ENCODE measurements at places on chromosomes 1 and 21.

DNA sequence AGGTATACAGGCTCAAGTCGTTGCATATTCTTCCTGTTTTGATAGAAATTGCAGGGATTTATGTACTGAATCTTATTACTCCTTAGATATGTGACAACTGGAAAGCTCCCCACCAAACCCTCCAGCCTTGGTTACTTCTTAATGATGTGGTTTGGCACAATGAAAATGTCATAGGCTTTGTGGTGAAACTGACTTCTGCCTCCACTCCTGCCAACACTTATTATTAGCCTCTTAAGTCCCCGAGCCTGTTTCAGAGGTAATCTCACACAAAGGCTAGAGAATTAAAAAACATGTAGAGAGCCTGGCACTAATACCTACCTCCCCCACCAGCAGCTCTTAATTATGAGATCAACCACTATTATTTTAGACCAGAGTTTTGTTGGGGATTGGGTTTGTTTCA is 4.2 kb downstream of the COX20 start:
- no peak for DNase-seq

DNA sequence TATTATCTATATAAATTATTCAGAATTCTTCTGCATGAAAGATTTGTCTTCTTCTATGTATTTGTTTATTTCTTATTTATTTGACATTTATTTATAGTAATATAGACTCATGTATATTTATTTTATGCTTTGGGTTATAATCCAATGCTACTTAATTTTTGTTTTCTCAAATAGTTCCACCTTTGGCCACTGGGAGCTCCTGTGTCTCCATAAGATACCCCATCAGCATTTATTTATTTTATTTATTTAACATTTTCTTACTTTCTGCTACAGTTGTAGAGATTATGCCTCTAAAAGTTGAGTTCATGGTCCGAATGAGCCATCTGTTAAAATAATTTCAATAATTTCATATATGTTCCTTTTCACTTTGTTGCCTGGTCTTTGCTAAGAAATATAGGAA is 289.4 kb downstream of the ADGRL2 start:
- DNase-seq: no peak

DNA sequence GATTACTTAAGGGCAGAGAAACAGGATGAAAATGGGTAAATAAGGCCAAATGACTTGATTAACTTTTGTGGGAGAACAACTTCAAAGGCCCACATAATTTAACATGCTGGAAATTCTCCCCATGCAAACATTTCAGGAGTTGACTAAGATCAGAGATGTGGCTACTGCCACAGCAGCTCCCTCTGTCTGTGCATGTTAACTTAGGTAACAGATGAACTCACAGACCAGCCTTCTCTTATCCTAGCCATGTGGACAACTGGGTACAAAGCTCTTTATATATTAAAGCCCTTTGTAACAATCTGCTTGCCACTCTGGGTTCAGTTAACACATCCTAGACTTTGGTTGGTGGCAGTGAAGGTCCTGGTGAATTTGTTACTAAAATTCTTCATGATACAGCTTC is 33.2 kb downstream of the BEND5 start:
- DNase-seq: no peak

GRCh38 chr1:117541003-117541402 is 64.8 kb upstream of the TENT5C start:
- DNase-seq: no peak

DNA sequence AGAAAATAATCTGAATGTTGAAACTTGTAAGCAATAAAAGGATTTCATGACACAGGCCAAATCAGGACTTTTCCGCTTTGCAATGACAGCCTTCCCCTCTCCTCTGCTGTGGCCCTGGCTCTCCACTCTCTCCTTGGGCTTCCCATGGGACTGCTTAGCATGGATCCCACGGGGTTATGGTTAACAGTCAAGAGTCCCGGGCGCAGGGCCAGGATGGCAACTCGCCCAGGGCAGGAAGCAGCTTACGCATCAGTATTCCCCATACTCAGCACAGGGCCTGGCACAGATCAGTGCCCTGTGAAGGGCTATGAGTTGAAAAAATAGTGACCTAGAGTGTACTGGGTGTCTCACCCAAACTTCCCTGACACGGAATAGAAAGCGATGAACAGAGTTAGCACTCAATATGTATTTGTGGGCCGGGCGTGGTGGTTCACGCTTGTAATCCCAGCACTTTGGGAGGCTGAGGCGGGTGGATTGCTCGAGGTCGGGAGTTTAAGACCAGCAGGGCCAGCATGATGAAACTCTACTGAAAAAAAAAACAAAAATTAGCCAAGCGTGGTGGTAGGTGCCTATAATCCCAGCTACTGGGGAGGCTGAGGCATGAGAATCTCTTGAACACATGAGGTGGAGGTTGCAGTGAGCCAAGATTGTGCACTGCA is 29.1 kb upstream of the GRHL3 start:
- no peak for DNase-seq

DNA sequence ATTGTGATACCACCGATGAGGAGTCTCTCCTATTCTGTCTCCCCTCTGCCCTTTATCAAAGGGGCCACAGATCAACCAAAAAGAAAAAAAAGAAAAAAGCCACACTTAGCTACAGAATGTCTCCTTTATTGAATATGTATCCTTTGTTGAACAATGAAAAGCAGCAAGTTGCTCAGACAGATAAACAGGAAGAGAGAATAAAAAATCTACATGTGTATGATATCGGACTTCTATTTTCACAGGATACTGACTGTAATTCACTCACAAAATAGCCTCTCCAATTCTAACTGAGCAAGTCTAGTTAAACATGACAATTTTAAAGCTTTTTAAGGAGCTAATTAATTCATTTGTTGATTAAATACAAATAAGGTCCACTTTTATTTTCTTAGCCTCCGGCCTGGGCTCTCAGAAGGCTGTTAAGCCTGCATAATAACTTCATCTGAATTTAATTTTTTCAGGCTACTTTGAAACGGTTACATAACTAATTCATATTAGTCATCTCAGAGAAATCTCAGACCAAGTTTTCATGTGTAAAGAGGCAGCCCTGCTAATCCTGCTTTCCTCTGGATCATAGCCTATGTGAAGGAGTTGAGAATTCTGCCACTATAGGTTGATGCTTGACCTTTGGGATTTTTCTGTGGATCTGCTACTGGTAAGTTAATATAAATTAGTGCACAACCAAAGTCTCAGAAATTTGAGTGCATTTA is 304.1 kb upstream of the NR5A2 start:
- DNase-seq: no peak

DNA sequence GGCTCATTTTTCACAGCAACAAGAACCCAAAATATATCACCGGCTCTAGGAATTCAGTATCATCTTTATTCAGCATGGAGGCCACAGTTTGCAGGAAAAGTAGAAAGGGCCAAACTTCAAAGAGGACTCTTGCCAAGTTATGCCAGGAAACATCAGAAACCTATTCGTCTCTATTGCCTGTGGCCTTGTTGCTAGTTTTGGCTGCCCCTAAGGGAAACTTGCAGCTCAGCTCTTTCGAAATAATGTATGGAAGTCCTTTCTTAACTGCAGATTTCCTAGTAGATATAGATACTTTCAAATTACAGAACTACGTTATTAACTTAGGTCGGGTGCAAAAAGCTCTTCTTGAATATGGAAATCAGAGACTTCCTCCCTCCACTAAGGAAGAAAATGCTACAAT is 4.2 kb upstream of the NENF start:
- DNase-seq: no peak

GRCh38 chr1:226475142-226475511 is 67.2 kb upstream of the PARP1 start:
- no peak for DNase-seq

- no peak for DNase-seq
These were observed 118.1 kb upstream of the POGK start for GRCh38 chr1:166721145-166721544.

GRCh38 chr1:36168514-36168913 is 12.6 kb downstream of the MAP7D1 start:
- DNase-seq: no peak

DNA sequence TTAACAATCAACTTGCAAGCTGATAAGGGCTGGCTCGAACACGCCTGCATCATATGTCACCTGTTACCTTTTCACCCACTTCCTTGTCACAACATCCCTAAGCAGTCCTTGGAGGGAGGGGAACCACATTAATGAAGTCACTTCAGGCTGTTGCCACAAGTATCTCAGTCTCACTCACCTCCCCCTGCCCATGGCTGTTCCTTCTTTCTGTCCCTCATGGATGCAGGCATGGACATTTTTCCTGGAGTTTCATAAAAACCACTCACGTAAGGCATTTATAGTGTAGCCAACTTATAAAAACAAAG is 76.8 kb upstream of the ANGPTL1 start:
- no peak for DNase-seq

DNA sequence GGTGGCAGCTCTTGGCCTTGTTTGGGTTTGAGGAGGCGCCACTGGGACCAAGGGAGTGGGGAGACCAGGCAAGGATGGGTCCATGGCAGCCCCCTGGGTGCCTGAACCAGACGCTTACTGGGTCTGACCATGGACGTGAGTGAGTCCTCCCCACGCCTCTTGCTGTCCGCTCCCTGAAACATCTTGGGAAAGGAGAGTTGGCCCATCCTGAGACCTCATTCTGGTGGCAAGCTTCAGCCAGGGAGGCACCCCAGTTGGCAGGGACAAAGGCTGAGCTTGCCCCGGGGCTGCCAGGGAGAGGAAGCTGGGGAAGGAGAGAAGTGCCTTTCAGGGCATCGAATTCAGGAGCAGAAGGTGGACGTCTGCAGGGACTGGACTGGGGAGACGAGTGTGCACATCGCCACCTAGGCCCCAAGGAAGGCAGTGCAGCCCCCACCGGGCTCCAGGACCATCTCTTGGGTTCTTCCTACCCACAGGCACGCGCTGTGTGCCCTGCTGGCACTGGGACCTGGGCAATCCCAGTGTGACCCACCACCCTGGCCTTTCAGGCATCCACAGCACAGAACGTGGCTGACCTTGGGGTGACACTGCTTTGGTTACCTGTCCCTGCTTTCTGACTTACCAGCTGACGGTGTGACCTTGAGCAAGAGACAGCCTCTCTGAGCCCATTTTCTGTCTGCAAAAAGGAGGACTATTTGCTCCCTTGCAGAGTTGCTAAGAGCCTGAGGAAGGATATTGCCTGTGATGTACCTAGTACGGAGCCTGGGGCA is 132.9 kb upstream of the WNT4 start:
- peak; percentile 81 for DNase-seq

GRCh38 chr1:59738591-59739015 is 76.1 kb upstream of the HOOK1 start:
- DNase-seq: no peak

GRCh38 chr1:154982341-154982740 is 803 bp upstream of the FLAD1 start:
- no peak for DNase-seq

DNA sequence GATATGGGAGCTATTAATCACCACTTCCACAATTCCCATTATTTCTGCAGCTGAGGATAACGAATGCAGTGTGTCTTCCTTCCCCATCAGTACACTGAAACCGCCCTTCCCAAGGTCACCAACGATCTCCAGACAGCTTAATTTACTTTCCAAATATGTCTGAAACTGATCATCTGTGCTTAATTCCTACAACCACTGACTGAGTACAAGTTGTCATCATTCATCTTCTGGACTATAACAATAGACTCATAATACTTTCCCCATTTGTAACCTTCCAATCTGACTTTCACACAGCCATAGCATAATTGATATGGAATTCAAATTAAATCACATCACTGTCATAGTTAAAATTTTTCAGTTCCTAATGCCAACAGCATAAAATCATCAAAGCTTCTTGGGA is 17.4 kb downstream of the DNM3 start:
- no peak for DNase-seq

GRCh38 chr1:200415789-200416593 is 6.2 kb upstream of the ZNF281 start:
- no peak for DNase-seq

- no peak for DNase-seq
These were observed 207.7 kb upstream of the GJB5 start for GRCh38 chr1:34547046-34547674.

DNA sequence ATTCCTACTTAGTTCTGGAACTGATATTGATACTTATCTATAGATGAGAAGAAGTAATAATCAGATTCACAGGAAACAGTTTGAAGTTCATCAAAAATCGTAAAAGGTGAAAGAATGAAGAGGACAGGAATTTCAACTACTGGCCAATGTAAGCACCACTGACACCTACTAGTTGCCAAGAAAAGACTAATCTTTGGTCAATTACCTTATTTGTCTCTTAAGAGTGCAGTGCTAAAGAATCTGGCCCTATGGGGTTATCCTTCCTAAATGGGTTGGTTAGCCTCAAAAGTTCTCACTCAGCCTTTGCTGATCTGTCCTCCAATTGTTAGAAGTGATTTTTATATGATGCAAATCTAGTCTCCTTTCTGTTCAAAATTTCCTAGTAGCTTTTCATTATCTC is 29.5 kb downstream of the ADSS2 start:
- DNase-seq: no peak

GRCh38 chr1:226919587-226919986 is 20.5 kb upstream of the COQ8A start:
- DNase-seq: no peak

- DNase-seq: no peak
These were observed 110.8 kb downstream of the RABGAP1L start for GRCh38 chr1:174269989-174270651.

DNA sequence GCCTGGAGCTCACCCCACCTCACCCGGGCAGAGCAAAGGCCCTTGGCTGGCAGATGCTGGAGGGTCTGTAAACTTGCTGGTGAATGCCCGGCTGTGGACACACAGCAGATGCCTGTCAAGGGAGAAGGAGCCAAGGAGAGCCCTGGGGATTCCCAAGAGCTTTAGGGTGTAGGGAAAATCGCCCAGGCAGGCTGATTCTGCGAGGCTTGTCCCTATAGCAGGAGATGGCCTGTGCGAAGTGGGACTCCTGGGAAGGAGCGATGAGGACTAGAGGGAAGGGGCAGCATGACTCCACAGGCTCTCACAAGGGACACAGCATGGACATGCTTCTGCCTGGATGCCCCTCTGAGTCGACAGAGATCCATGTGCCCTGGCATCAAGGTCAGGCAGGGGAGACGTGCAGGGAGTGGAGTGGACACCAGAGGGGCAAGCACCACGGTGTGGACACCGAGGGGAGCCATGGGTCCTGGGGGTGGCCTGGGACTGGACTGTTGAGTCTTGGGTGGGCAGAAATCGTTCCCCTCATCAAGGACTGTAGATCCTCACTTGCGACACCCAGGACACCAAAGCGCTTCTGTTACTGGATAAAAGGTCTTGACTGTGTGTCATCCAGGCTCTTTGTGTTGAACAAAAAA is 71.4 kb upstream of the ABCG1 start:
- no peak for DNase-seq

All from K562 (cell line).